Suppressor macrophage (primary cell): ENCODE measurements at places on chromosomes 4 and X.

DNA sequence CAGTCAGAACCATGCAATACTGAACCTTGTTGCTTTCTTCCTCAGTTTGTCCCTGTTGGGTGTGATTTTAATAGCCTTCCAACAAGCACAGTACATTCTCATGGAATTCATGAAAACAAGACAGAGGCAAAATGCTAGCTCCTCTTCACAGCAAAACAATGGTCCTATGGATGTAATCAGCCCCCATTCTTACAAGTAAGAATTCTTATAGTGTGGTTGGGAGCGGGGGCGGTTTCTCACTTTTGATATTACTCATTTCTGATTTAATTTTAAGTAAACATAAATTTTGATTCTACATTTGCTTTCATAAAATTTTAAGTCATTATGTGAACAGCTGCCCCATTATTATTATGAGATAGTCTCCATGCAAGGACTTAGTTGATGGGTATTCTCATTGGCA lies 80.8 kb upstream of the TLR2 start:
- DNase-seq = no peak

GRCh38 chr4:54403700-54404453 lies 174.8 kb downstream of the PDGFRA start:
- DNase-seq = no peak

GRCh38 chr4:6325788-6326290 lies 56.2 kb downstream of the WFS1 start:
- no peak for DNase-seq

GRCh38 chr4:141652161-141652778 lies 15.9 kb downstream of the IL15 start:
- DNase-seq = no peak

- no peak for DNase-seq
Observed at GRCh38 chr4:148813289-148813688, 371.1 kb upstream of the NR3C2 start.

DNA sequence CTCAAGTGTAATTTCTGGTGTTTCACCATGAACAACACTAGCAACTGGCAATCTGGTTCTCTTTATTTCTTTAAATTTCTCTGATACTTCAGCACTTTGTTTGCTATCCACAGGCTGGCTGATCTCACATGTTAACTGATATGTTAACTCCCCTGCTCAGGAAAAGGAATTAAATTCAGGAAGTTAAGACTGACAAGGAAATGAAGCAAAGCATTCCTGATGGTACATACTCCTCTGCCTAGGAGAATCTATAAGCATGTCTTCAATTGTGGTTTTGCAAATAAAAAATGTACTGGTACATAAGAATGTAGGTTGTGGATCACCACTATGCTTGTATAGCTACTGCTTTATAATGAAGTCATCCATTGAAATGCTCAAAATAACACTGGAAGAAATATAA lies 1119.2 kb upstream of the INTU start:
- DNase-seq = no peak

DNA sequence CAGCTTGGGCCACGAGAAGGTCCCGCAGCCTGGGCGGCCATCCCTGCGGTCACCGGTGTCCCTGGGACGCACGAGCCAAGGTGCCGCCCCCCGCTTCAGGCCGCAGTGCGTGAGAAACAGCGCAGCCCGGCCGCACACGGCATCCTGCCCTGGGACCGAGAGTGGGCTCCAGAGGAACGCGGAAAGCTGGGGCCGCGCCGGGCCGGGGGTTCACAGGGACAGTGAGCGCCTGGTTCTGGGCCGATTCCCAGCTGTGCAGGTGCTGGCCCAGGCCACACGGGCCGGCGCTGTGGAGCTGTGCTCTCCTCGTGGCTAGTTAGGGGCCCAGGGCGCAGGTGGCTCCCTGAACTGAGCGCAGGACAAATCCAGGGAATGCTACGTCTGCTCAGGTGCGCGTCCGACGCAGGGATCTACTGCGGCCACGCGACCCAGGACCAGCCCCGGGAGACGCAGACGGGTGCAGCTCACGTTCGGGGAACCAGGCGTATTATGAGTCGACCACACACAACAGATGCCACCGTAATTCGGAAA lies 25.8 kb upstream of the GTPBP6 start:
- DNase-seq = no peak

DNA sequence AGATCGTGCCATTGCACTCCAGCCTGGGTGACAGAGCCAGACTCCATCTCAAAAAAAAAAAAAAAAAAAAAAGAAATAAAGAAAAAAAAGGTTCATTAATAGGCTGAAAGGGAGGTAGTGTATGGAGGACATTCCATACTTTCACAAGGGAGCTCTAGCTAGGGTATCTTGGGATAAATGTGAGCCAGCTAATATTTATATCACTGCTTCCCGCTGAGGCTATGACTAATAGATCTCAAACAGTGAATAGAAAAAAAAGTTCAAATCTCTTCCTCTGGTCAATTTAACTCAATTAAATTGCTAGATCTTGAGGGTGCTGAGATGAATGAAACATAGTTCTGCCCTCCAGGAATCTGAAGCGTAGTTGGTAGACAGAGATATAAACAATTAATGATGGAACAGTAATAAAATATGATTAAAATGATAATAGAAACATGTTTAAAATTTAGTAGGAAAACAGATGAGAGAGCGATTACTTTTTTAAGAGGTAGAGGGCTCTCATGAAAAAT lies 55.7 kb upstream of the SHISA3 start:
- DNase-seq = no peak

DNA sequence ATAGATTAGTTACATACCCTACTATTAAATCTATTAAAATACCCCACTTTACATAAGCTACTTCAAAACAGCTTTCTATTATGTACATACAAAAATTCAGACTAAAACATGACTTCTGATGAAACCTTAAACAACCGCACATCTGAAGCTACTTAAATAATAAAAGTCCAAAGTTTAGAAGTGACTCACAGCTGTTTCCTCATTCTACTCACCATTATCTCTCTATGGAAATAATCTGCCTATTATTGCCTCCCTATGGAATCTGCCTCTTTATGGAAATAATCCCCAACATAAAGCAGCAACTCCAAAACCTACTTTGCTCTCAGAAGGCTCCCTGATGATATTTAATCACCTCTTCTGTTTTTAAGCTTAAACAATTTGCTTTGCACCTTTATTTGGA lies 15.7 kb upstream of the BANK1 start:
- no peak for DNase-seq

DNA sequence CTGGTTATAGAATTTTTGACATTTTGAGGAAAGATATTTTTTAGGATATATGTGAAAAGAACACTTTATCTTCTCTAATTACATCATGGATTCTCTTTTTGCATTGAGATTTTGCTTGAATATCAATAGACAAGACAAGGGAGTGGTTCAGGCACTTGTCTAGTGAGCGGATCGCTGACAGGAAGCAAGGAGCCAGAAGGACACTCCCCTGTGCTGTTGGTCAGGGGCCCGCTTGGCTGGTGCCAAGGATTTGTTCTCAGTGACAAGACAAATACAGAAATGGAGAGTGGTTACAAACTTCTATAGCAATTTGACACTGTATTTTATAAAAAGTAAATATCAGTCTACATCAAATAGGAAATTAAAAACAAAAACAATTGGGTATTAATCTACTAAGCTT lies 60.0 kb downstream of the SLC9B1 start:
- no peak for DNase-seq

DNA sequence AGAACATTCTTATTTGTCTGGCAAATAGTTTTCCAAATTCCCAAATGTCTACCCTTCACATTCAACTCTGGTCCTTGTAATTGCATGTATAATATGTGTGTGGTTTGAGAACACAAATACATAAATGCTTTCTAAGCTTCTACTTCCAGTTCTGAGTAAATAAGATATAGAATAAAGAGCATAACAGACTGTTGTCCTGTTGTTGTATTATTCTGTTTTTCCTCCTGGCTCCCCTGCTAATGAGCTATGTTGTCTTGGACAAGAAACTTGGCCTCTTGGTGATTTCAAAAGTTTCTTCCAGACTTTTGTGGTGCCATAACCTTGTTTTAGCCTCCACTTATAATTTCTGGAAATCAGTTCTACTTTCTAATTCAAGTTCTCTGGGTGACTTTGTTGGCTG lies 75.3 kb upstream of the USP38 start:
- DNase-seq = no peak

GRCh38 chr4:98586291-98586961 lies 72.0 kb downstream of the TSPAN5 start:
- DNase-seq = no peak

- DNase-seq = no peak
Observed at GRCh38 chrX:46366381-46367207, 178.6 kb downstream of the ZNF674 start.

GRCh38 chr4:26197018-26197779 lies 123.6 kb upstream of the RBPJ start:
- peak; percentile 22 for DNase-seq

- DNase-seq = no peak
Observed at GRCh38 chr4:73676861-73677323, 56.7 kb upstream of the RASSF6 start.

- DNase-seq = no peak
Observed at GRCh38 chrX:8969378-8969777, 64.5 kb downstream of the FAM9B start.
